ENCODE measurements at places on chromosomes 4 and X. TPM values are rescaled to one million over a fixed set of nuclear protein-coding genes. Genes with fewer than 3 reads are reported as not detected.

The POF1B gene
- 0.21 TPM for total RNA-seq

The SPANXN3 gene
- not detected for total RNA-seq

The ARSJ gene
- 15.0 TPM for total RNA-seq

The ARAP2 gene
- total RNA-seq = 25.3 TPM

The ADAM29 gene
- total RNA-seq = not detected

The XAGE1A gene
- not detected for total RNA-seq

The MAGIX gene
- 3.5 TPM for total RNA-seq

The STBD1 gene
- 7.7 TPM for total RNA-seq

GRCh38 chrX:28659269-28659668, 72.0 kb downstream of the IL1RAPL1 start:
- no peak for DNase-seq
- no peak overlapping the region for H3K27ac ChIP-seq
- no peaks in the 10 kb centered on the region for H3K4me1 ChIP-seq
- H3K36me3 ChIP-seq = no peaks in the 10 kb centered on the region
- H3K4me3 ChIP-seq = no peak overlapping the region
- H3K27me3 ChIP-seq = no peaks in the 10 kb centered on the region

- H3K4me1 ChIP-seq = peaks cover 6% of the 10 kb centered on the region
- peak overlapping the region; percentile 88 for H3K4me3 ChIP-seq
- H3K27ac ChIP-seq = peak overlapping the region; percentile 68
- H3K27me3 ChIP-seq = no peaks in the 10 kb centered on the region
- no peak for DNase-seq
- no peaks in the 10 kb centered on the region for H3K36me3 ChIP-seq
Observed at GRCh38 chrX:55907968-55908607, 190.5 kb downstream of the RRAGB start.

DNA sequence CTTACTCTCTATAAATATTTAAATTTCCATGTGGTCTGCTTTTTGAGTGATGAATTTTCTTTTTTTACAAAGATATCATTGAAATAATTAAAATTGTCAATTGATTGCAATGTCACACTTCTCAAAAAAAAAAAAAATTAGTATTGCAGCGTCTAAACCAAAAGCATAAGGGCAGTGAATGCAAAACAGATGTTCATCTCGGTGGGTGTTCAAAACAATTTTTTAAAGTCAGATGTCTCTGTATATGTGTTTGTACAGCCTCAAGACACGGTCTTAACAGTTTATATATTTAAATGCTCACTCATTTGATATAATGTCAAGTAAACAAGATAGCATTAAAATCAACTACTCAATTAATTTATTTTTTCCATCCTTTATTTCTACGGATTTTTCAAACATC, 52.3 kb downstream of the PALLD start:
- DNase-seq = no peak
- H3K36me3 ChIP-seq = no peaks in the 10 kb centered on the region
- H3K27me3 ChIP-seq = no peaks in the 10 kb centered on the region
- no peak overlapping the region for H3K27ac ChIP-seq
- no peak overlapping the region for H3K4me3 ChIP-seq
- no peaks in the 10 kb centered on the region for H3K4me1 ChIP-seq

DNA sequence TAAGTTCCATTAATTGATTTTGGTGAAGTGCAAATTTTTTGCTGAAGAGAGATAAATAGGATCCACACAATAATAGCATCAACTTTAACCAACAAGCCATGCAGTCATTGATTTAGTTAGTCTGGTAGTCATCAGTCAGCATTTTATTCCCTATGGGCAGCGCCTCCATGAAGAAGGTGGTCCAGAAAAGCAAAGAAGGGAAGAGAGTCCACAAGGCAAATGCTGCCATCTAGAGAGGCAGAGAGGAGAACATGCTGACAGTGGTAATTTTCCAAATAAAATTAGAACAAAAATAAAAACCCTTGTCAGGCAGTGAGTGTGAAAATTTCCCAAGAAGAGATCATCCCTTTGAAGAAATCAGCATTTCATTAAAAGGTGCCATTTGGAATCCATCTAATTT, 366.7 kb upstream of the FAM241A start:
- no peak for DNase-seq
- no peaks in the 10 kb centered on the region for H3K4me1 ChIP-seq
- H3K27me3 ChIP-seq = no peaks in the 10 kb centered on the region
- H3K4me3 ChIP-seq = no peak overlapping the region
- H3K36me3 ChIP-seq = no peaks in the 10 kb centered on the region

DNA sequence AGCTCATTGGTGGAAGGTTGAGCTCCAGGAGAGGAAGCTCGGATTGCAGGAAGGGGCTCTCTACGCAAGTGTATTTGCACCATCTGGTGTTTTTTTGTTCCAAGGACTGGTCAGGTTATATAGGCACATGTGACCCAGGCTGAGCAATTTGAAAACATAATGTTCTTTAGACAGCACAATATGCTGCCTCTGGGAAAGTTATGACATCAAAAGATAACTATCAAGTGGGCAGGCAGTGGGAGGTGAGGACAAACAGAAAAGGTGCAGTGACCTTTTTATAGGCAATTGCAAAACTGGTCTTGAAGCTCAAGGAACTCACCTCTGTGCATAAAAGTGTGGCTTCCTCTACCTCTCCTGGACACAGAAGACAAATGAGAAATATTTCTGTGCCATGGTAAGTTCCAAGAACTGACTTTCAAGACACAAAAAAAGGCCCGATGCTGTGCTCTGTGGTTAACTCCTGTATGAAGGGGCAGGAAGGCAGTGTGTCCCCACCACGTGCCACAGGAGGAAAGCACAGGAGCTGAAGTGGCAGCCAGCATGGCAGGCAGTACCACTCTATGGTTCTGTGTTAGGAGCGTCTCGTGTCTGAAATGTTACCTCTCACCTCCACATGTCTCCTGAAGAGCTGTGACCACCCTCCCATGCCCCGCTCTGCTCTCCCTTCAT, 128.6 kb downstream of the SHROOM3 start:
- H3K4me1 ChIP-seq = peaks cover 23% of the 10 kb centered on the region
- no peaks in the 10 kb centered on the region for H3K36me3 ChIP-seq
- peak overlapping the region; percentile 62 for H3K27ac ChIP-seq
- no peaks in the 10 kb centered on the region for H3K27me3 ChIP-seq

GRCh38 chrX:122625821-122626220, 558.3 kb upstream of the GRIA3 start:
- no peaks in the 10 kb centered on the region for H3K27me3 ChIP-seq
- DNase-seq = no peak
- H3K4me1 ChIP-seq = no peaks in the 10 kb centered on the region
- H3K27ac ChIP-seq = no peak overlapping the region
- H3K36me3 ChIP-seq = no peaks in the 10 kb centered on the region

GRCh38 chr4:87425711-87426110, 3.3 kb downstream of the NUDT9 start:
- peaks cover 12% of the 10 kb centered on the region for H3K4me1 ChIP-seq
- no peak for DNase-seq
- H3K27ac ChIP-seq = no peak overlapping the region

GRCh38 chrX:33949300-33949699, 182.8 kb downstream of the FAM47A start:
- no peak for DNase-seq
- no peak overlapping the region for H3K27ac ChIP-seq
- no peaks in the 10 kb centered on the region for H3K36me3 ChIP-seq
- no peaks in the 10 kb centered on the region for H3K4me1 ChIP-seq
- no peak overlapping the region for H3K4me3 ChIP-seq
- no peaks in the 10 kb centered on the region for H3K27me3 ChIP-seq

DNA sequence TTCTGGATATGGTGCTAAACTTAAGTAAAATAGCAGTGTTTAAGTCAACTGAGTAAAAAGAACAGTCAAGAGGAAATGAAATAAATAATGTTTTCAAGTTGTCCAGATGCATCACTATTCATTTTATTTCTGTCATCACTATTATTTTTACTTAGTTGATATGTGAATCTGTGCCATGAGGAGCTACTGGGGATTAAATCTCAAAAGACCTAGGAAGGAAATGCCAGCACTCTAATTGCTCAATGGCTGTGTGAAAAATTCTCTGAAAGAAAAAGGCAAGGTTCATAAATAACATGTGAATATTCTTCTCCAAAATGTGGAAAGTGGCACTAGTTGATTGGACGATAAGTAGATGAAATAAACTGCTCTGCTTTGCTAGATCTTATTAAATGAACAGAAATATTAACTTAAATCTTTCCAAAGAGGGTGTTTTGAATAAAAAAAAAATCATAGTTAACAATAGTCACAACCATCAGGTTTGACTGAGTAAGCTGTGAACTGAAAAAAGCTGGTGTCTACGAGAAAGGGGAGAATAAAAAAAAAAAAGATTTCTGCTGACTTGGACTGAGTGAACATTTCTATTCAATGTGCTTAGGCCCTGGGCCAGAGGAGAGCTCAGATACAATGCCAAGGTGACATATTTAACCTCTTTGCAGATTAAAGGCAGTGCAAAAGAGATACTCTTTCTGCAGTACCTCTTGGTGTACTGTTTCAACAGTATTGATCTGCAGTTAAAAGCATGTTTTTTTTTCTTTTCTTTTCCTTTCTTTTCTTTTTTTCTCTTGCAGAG, 1.6 kb downstream of the SPARCL1 start:
- peaks cover 4% of the 10 kb centered on the region for H3K36me3 ChIP-seq
- no peak for DNase-seq
- peak overlapping the region; percentile 79 for H3K4me3 ChIP-seq
- no peaks in the 10 kb centered on the region for H3K27me3 ChIP-seq
- H3K27ac ChIP-seq = peak overlapping the region; percentile 92
- H3K4me1 ChIP-seq = peaks cover 17% of the 10 kb centered on the region

DNA sequence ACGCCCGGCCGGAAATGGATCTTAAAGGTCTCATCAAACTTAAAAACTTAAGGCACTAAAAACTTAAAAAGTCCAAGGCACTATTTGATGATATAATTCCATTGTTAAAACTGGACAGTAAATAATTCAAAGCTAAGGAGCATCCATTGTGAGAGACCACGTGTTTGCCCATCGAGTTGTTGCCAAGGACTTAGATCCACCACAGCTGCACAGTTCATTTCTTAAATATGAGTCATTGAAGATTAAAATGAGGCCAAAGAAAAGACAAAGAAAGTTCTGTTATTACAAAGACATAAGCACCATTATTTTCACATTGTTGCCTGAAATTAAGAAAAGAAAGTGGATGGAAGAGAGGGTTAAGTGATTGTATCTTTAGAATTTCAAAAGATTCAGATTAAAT, 411.5 kb upstream of the FTHL17 start:
- no peak overlapping the region for H3K27ac ChIP-seq
- H3K27me3 ChIP-seq = no peaks in the 10 kb centered on the region
- no peak overlapping the region for H3K4me3 ChIP-seq
- DNase-seq = no peak
- H3K4me1 ChIP-seq = no peaks in the 10 kb centered on the region
- no peaks in the 10 kb centered on the region for H3K36me3 ChIP-seq

- peak within 1 kb of the TSS; percentile 78 for H3K4me3 ChIP-seq
- no peaks in the 10 kb centered on the region for H3K27me3 ChIP-seq
- H3K36me3 ChIP-seq = no peaks in the 10 kb centered on the region
Observed at GRCh38 chr4:174522183-174523024, at the start of gene HPGD. TSS of gene HPGD (minus strand) at chr4:174522488. CDS start at chr4:174522451, 37 bp downstream.

GRCh38 chr4:20288846-20289512, 37.3 kb downstream of the SLIT2 start:
- no peaks in the 10 kb centered on the region for H3K27me3 ChIP-seq
- no peak for DNase-seq
- H3K4me1 ChIP-seq = no peaks in the 10 kb centered on the region
- no peaks in the 10 kb centered on the region for H3K36me3 ChIP-seq

DNA sequence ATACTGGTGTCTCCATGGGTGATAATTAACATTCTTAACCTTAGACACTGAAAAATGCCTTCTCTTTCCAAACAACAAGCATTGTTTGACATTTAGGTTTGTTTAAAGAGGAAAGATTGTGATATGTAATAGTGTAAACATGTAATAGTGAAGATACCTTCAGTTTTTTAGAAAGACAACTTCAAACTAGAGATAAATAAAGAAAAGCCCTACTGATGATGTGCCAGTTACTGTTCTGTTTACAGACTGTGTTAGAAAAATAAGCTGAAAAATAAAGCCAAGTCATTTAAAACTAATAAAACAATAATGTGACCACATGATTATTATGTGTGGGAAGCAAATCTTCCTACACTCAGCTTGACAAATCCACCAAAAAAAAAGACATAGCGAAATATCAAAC, 2035.3 kb upstream of the TENM3 start:
- H3K27me3 ChIP-seq = no peaks in the 10 kb centered on the region
- H3K4me1 ChIP-seq = no peaks in the 10 kb centered on the region
- H3K4me3 ChIP-seq = no peak overlapping the region
- H3K27ac ChIP-seq = no peak overlapping the region
- DNase-seq = no peak
- H3K36me3 ChIP-seq = no peaks in the 10 kb centered on the region

DNA sequence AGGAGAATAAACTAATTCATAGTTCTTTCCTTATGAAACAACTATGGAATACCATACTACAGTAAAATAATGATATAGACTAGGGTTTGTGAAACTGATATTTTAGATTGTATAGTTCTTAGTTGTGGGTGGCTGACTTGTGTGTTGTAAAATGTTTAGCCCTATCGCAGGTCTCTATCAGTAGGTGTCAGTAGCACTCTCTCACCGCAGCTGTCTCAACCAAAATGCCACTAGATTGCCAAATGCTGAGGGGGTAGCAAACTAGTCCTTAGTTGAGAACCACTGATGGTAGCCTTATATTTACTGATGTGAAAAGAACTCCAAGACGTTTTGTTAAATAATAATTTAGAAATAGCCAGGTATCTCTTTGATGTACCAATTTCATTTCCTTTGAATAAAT, 48.1 kb downstream of the RHOXF2B start:
- H3K27me3 ChIP-seq = no peaks in the 10 kb centered on the region
- no peaks in the 10 kb centered on the region for H3K4me1 ChIP-seq
- no peak for DNase-seq
- H3K36me3 ChIP-seq = no peaks in the 10 kb centered on the region

GRCh38 chr4:15575966-15576365, 79.2 kb downstream of the FBXL5 start:
- H3K36me3 ChIP-seq = no peaks in the 10 kb centered on the region
- H3K27ac ChIP-seq = no peak overlapping the region
- H3K4me1 ChIP-seq = no peaks in the 10 kb centered on the region
- no peak overlapping the region for H3K4me3 ChIP-seq
- H3K27me3 ChIP-seq = no peaks in the 10 kb centered on the region
- no peak for DNase-seq

GRCh38 chr4:99356992-99357391, 4.4 kb upstream of the ADH1C start:
- DNase-seq = no peak
- H3K36me3 ChIP-seq = no peaks in the 10 kb centered on the region

DNA sequence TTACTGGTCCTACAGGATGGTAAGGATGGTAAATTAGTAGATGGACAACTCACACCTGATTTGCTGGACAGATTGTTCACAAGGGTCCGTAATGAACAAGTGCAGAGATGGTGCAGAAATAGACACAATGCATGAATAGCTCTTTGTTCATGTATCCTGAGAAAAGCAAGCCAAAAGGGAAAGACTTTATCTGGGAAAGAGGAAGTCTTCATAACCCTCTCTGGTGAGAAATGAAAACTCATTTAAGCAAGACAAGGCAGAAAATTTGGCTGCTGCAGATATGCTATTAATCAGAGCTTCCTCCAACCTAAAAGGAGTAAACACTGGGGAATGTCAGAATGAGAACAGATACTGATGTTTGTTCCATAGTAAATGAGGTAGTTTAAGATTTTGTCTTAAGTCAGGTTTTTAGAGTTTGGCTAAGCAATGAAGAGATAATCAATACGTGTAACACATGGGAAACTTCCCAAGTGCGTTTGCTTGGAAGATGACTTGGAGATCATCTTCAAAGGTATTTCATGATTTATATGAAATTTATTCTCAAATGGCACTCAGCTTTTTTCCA, 152.4 kb upstream of the BMPR1B start:
- H3K4me3 ChIP-seq = no peak overlapping the region
- H3K4me1 ChIP-seq = peaks cover 45% of the 10 kb centered on the region
- H3K36me3 ChIP-seq = no peaks in the 10 kb centered on the region
- no peaks in the 10 kb centered on the region for H3K27me3 ChIP-seq
- DNase-seq = no peak

Measured in thoracic aorta (tissue), 2 donors.